ENCODE measurements at places on chromosomes 2 and 18.

DNA sequence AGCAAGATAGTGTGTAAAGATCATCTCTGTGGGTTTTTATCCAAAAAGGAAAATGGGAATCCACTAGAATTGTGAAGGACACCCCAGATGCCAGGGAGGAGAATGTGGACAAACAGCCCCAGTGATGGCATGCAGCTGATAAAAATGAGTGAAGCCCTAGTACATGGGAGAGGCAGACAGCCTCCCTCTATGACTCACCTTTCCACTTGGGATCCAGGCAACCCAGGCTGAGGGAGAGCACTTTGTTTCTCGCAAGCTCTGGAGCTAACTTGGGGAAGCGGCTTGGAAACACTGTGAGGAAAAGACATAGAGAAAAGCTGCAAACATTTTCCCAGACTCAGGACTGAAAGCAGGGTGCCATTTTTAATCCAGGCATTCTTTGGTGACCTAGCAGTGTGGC lies 5.3 kb upstream of the FLACC1 start:
- no peak for DNase-seq

DNA sequence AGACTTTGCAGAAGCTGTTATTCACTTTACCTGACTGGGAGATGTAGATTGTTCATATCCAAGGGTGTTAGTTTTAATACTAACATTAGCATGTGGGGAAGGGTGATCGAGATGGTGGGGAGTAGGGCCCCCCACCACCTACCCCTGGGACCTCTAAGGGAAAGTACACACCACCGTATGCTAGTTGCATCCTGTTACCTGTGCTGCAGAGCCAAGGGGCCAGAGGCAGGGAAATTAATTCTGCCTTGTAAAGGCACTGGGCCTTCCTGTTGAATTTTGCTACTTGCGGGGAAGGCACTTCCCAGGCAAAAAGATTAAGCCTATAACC lies 9.0 kb downstream of the STEAP3 start:
- DNase-seq = no peak

DNA sequence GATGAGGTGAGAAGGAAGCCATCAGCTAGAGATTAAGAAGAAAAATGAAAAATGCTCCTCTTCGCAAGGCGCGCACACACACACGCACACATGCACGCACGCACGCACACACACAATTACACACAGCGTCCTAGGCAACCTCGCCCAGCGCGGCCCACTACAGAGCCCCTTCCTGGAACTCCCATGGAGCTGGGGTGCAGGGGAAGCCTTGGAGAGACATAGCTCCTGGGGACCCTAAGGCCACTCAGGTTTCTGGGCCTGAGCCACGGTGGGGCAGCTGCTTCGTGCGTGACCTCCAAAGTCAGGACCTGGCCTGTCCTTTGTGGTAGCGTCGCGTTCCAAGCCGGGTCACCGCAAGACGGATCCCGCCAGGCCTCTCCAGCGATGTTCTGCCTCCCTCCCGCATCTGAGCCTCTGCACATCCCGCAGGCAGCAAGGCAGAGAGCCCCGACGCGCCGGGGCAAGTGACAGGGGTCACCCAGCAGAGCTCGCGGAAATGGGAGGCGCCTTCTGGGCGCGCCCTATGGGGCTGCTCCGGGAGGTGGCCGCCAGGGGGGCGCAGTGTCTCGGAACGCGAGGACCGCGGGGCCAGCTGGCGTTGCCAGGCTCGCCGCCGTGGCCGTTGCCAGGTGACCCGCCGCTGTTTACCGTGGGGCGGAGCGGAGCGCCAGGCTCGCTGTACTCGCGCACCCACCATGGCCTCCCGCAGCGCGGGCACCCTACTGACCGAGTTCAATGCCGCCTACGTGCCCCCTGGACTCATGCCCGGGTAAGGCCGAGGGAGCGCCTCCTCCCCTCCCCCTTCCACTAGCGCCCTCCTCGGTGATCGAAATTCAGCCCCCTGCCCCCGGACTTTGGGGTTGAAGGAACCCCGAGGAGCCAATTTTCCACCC lies 79.0 kb downstream of the CIB4 start:
- DNase-seq = no peak

DNA sequence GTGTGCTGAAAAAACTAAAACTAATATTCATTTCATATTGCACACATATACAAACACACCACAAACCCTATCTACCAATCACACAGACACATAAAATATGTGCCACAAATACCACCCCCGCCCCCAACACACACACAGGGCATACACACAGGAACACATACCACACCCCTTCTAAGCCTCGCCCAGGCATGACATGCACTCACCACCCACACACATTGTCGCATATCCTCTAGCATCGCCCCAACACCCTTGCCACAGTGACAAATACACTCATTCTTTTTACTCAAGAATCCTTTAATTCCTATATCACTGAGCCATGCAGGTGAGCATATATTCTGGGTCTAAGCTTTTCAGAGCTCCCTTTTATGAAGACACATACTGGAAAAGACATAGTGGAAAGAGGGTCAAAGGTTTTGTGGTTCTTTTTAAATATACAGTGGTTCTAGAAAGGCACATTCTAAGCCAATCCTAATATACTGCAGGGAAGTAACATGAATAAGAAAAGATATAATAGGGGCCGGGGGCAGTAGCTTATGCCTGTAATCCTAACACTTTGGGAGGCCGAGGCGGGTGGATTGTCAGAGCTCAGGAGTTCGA lies 24.5 kb upstream of the LCLAT1 start:
- peak; percentile 78 for DNase-seq

DNA sequence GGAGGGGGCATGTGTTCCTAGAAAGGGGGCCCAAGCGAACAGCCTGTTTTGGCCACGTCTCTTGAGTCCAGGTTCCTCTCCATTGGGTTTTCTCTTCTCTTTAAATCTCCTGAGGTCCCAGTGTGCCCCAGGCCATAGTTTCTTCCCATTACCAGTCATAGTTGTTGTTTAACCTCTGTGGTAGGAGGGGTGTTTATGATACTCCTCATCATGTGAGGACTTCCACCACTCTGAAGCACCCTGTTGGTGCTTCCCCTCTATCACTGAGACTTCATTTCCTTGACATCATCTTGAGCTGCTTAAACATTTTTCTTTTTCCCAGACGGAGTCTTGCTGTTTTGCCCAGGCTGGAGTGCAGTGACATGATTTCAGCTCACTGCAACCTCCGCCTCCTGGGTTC lies 45.9 kb downstream of the WIPF1 start:
- no peak for DNase-seq

DNA sequence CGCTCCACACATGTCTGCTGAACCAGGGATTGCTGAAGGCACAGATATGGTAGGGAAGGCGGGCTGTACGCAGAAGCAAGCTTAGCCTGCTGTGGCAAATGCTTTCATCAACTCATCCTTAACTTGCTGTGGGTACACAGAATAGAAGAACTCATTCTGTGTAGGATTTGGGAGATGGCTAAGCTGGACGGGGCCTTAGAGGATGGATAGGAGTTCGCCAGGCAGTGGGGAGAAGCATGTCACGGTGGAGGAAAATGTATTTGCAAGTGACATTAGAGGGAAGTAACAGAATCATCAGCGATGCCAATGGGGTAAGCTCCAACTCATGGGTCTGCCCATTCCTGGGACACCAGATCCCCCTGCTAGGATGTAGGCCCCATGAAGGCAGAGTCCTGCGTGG lies 96.7 kb upstream of the SMIM21 start:
- DNase-seq = no peak

DNA sequence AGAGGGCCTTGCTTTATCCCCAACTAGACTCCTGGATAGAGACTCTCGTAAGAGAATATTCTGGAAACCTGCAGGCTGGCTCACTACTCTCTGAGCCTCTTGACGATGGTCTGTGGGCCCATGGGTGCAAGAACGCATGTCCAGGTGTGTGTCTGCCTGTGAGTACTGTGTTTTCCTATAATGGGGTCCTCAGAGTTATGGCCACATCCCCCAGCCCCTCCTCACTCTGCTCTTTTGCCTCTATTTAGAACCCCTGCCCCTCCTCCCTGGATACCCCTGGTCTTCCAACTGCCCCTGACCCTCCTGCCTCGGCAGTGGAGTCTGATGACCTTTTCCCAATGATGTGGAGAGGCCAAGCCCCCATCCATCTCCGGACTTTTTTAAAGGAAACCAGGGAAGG lies 148.1 kb downstream of the ZFP36L2 start:
- no peak for DNase-seq

- no peak for DNase-seq
Observed at GRCh38 chr2:106953236-106953635, 67.3 kb upstream of the ST6GAL2 start.

- no peak for DNase-seq
Observed at GRCh38 chr2:85989288-85989865, 100.6 kb upstream of the ST3GAL5 start.

GRCh38 chr2:187617120-187617519 lies 62.9 kb upstream of the TFPI start:
- DNase-seq = no peak

DNA sequence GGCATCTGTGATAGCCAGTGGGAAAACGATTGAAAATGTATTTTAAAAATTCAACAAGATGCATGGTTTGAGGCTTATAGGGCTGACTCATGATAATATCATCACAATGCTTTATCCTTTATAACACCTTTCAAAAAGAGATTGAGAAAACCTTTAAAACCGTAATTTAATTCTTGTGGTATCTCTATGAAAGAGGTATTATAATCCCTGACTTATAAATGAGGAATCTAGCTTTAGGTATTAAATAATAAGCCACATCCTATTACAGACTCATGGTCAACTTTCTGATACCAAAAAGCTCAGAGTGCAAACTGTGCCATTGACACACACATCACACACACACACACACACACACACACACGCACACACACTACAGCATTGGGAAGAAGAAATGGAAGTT lies 134.6 kb upstream of the RAB12 start:
- DNase-seq = no peak

DNA sequence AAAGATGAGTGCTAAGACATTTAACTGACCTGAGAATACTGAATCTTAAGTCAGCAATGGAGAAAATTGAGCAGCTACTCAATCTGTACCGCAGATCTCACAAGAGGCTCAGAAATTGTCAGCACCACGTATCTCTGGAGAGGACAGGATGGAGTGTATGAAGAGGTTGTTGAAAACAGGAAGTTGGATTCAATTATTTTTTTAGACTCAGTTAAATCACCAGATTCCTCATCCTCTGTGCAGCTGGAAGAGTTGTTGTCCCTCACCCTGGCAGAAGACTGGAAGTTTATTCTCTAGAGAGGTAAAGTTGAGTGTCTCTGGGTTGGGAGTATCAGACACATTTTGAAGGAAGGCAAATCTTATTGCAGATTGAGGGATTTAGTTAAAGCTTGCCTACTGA lies 114.9 kb upstream of the NT5C1B start:
- DNase-seq = no peak

GRCh38 chr2:203394519-203395227 lies 66.5 kb downstream of the ABI2 start:
- DNase-seq = no peak

GRCh38 chr2:63073994-63074393 lies 23.4 kb downstream of the OTX1 start:
- DNase-seq = no peak

- DNase-seq = no peak
Observed at GRCh38 chr2:43215673-43216255, 10.6 kb downstream of the ZFP36L2 start.

DNA sequence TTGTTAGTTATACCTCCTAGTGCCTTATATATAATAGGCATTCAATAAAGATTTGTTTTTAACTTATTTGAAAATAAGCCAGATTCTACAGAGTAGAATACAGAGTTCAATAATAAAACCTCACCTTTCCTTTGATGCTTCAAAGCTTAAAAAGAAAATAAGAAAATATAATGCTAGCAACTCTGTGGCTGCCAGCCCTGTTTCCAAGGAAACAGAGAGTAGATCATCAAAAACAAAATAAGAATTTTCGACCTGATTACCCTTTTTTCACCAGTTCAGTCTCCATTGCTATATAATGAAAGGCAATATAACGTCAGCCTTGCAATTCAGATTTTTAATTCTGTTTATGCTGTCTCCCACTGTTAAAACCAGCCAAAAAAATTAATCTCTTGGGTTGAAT lies 8.9 kb upstream of the PGAP1 start:
- no peak for DNase-seq

- no peak for DNase-seq
Observed at GRCh38 chr18:30280861-30281470, 761.6 kb downstream of the DSC3 start.

- DNase-seq = no peak
Observed at GRCh38 chr2:23691106-23691470, 235.8 kb downstream of the ATAD2B start.

GRCh38 chr2:191625016-191625415 lies 52.9 kb upstream of the NABP1 start:
- no peak for DNase-seq

GRCh38 chr2:156229724-156230362 lies 102.7 kb downstream of the NR4A2 start:
- DNase-seq = no peak

GRCh38 chr2:58261209-58261608 lies 20.1 kb upstream of the FANCL start:
- DNase-seq = no peak

DNA sequence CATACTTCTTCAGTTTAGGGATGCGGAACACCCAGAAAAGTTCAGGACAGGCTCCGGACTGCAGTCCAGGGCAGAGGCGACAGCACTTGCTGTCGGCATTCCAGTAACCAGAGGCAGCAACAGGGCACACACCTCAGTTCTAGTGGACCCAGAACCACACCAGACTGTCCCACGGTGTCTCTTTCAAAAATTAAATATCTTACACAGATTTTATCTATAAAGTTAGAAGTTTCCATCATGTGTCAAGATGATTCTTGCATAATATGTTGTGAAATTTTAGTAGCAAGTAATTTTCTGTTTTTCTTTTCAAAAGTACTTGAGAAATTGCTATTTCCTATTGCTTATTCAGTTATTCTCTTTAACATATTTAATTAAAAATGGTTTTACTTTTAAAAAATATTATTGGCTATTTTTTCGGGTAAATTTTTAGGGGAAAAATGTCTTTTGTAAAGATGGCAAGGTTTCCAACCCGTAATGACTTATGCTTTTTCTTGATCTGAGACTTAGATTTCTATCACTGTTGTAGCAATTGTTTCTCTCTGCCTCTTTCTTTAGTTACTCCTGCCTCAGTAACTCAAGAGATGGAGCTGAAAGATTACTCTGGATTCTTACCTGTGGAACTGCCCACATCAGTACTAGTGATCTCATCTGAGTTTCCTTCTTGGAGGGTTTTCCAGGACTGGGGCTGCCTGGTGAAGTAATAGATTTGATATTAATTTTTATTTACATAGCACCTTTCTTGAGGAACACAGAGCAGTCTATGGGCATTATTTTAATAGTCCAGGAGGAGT lies 182.7 kb downstream of the LTBP1 start:
- DNase-seq = no peak

DNA sequence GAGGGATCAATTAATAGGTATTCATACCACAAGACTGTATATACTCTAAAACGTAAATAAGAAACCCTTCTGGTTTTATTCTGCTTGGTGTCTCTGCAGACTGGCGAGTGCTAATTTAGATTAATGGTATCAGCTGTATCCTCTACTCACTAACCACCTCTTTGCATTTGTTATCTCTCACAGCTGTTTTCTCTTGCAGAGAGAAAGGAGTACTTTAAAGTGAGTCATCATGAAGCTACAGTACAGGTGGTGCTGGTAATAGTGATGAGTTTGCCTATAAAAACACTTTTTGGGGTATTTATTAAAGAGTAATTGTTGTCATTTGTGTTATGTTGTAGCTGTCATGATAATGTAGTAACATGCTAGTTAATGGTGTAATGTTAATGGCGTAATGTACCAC lies 147.7 kb downstream of the NETO1 start:
- DNase-seq = no peak
